T-helper 22 cell (primary cell): ENCODE measurements at places on chromosomes 2 and 18.

GRCh38 chr18:23648940-23649607 lies 13.6 kb downstream of the ANKRD29 start:
- DNase-seq, result no peak

DNA sequence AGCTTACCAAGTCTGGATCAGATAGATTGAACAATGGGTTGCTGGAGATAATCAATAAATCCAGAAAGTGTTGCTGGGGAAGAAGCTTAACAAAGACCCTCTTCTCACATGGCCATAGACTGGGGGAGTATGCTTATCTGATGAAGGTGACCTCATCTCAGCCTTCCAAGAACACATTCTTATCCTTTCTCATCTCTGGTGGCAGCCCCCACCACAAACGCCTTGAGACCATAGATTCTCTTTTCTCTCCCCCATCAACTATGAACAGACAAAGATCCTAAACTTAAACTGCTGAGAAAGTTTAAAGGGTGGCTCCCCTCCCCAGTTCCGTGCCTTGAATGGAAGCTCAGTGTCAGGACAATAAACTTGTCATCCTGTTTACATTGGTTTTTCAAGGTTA lies 428.7 kb upstream of the TRIB2 start:
- no peak for DNase-seq

- no peak for DNase-seq
These were observed 6.7 kb downstream of the DSEL start for GRCh38 chr18:67509741-67510391.

- DNase-seq, result no peak
These were observed 5.4 kb downstream of the HS6ST1 start for GRCh38 chr2:128313091-128313836.

DNA sequence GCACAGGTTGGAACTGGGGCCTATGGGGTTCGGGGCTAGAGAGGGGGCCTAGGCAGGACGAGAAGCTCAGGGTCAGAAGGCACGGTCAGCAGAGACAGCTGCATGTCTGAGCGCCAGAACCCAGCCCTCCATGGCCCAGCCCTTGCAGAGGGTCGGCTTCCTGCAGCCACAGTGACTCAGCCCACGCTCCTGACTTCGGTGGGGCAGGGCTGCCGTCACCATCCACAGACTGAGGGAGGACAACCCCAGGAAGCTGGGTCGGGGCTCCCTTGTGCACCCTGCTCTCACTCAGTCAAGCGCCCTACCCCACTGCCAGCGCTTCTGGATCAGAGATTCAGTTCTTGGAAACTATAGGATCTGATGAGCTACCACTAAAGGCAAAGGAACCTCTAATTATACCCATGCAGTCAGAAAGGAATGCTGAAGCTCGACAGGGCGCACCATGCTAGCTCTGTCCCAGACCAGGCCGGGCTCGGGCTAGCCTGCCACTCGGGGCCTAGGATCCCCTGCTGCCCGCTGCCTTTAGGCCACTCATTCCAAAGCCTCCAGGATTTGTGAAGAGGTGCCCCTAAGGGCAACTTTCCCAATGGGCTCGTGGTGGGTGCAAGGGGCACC lies 3.0 kb downstream of the ACTR1B start:
- DNase-seq, result no peak

DNA sequence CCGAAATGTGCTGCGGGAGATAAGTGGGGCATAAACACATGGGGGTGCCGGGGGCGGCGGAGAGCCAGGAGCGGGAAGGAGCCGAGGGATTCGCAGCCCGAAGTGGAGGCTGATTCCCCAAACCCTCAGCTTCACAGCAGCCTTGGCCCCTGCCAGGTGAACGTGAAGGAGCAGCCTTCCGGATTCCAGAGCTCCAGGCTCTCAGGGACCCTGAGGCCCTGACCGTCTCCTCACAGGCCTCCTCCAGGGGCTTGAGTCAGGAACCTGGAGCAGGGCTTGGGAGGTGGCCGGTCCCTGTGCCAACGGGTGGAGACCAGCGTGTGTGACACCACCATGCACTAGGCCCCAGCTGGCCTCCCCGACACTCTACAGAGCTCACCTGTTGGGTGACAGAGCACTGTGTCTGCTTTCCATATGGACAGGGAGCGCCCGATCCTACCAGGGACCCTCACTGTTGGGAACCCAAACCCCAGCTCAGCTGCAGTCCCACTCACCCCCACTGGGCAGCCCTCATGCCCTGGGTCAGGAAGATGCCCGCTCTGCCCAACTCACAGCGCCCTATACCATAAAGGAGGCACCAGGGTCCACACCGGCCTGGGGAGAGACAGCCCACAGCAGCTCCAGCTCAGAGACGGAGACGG lies 117.6 kb upstream of the OTOS start:
- DNase-seq, result no peak

GRCh38 chr18:36758623-36759022 lies 70.2 kb downstream of the TPGS2 start:
- DNase-seq, result no peak

DNA sequence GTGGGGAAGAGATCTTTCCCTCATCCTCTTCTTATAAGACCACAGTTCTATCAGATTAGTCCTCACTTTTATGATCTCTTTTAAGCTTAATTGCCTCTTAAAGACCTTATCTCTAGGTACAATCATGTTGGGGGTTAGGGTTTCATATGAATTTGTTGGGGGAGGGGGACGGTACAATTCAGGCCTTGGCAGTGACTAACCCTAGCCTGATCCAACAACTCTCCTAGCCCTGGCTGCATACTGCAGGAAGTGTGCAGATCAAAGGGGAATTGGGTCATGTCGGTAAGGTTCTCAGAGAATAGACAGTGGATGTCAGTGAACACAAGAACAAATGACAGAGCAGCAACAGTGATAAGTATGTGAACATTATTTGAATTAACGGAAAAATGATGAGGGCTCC lies 16.4 kb downstream of the CAPN13 start:
- no peak for DNase-seq

GRCh38 chr2:189276277-189276676 lies 96.7 kb upstream of the COL5A2 start:
- DNase-seq, result no peak

- DNase-seq, result no peak
These were observed 91.5 kb upstream of the STK39 start for GRCh38 chr2:168338803-168339437.

DNA sequence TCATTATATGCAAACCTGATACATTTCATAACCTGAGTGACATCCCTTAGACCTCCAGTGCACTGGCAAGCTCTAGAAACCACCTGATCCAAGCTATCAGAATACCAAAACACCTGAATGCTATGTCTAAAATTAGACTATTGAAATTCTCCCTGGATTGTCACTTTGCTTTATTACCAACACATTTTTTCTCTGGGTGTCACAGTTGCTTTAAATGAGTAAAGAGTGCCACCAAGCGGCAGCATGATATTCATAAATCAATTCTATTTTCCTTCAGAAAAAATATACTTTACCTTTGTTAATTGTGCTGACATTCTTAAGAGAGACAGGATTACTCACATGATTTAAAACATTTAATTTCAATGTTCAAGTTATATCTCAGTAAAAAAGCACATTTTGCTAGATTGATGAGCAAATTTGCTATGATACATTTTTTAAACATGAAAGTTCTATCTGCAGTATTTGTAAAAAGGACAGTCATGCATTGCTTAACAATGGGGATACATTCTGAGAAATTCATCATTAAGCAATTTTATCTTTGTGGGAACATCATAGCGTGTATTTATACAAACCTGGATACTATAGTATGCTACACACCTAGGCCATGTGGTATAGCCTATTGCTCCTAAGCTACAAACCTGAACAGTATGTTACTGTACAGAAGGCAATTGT lies 338.4 kb upstream of the SLC39A10 start:
- DNase-seq, result no peak

DNA sequence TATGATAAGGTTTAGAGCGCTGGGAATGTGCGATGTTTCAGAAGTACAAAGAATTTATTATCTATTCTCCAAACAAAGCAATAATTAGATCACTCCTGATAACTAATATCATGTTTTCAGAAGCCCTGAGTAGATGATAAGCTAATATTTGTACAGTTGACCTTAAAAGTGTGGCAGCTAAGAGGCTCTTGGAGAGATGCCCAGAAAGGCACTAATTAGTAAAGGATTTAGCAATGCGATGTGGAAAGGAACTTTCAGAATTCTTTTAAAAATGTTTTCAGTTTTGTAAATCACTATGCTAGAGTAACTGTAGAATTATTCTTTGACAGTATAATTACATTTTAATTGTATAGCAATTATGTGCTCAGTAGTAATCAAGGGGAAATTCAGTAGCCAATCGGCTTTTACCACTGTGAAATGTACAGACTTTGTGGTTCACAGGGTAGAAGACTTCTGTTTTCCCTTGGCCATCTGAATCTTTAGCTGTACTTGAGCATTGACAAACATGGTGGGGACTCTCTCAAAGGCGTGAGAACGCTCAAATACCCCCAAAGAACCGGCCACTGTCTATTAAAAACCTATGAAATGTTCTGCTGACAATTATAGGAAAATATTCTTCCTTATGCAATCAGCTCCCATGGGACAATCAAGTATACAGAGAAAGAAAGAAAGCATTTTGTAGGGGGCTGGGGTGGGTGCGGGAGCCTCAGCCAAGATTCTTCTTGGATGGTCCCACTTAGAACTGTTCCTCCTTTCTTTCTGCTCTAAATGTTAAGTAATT lies 262.8 kb upstream of the AGAP1 start:
- DNase-seq, result no peak

- DNase-seq, result no peak
These were observed 6.1 kb downstream of the SMAD7 start for GRCh38 chr18:48944634-48945033.

DNA sequence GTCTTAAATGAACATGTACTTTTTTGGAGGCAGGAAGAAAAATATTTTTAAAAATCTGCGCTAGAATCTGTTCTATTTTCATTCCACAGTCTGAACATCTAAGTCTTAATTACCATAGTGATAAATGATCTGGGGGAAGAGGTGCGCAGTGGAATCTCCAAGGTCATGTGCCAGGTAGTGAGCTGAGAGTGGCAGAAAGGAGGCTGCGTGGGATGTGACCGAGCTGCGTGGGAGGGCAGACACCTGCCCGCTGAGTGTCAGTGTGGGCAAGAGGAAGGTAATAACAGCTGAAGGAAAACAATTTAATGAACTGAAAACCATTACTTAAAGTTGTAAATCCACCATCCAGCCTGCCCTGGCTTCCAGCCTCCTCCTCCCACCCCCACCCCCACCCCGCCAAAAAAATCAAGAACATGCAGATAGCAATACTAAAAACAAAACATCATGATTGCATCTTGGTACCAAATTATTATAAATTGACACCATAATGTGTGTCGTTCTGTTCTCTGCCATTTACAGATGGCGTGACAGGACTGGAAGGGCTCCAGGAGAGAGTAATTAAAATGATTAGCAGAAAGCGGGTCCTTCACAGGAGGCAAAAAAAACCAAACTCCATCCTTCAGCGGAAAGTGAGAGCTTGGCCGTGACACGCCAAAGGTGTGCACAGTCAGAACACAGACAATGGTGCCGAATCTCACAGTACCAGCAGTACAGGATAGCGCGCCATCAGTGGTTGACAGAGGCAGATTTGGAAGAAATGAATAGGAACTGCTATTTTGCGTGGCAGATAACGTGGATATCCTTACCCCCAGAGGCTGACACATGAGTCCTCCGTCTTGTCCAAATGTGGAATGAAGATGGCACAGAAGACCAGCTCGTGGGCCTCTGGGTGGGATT lies 11.4 kb upstream of the DTNB start:
- DNase-seq, result no peak

GRCh38 chr2:180334514-180334913 lies 327.4 kb upstream of the CWC22 start:
- DNase-seq, result no peak

DNA sequence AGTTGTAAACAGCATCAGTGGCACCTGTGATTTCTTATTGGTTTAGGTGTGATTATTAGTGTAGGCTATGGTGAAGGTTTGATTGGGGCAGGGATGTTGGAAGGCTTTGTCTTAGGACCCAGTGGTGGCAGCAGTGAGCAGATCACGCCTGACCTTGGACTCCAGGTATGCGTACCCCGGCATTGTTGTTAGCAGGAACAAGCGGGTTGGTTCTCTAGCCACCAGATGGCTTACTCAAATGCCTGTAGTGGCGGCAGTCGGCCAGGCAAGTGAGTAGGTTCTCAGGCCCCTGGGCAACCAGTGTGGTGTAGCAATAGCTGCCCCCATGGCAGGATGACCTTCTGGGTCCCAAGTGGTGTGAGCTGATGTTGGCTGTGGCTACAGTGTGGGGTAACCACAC lies 558.3 kb downstream of the KCNJ3 start:
- DNase-seq, result no peak

- DNase-seq, result no peak
These were observed 329.8 kb upstream of the MYT1L start for GRCh38 chr2:2660789-2661355.
